ENCODE measurements at places on chromosomes 11 and 22.

- DNase-seq: no peak
Observed at GRCh38 chr11:117862019-117862725, 14.3 kb downstream of the FXYD6 start.

DNA sequence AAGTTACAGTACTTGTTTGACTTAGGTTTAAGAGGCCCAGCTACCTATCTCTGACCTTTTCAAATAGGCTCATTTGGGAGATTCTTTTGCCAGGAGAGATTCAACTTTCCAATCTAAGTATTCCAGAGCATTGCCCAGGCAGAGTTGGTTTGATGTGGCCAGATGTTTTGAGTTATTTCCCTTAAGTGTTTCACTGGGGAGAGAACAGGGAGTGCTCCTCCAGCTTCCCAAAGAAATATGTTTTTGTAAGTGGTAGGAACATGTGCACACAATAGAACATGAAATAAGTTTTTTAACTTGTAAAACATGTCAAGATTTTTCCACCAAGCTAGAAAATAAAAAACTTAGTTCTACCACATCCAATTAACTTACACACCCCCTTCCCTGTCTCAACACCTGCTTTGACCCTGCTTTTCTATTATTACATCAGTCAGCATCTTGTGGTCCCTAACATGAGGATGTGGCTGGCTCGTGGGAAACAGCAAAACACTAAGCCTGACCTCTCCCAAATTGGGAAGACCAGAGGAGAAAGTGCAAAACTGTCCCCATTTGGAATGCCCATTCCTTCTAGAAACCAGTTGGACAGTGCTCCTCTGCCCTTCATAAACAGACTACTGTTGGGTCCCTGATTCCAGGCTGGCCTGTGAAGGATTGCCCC, 70.4 kb upstream of the RASSF10 start:
- no peak for DNase-seq

- no peak for DNase-seq
Observed at GRCh38 chr11:35579557-35580396, 38.5 kb upstream of the FJX1 start.

GRCh38 chr22:19412478-19412877, 19.1 kb downstream of the HIRA start:
- no peak for DNase-seq

- no peak for DNase-seq
Observed at GRCh38 chr11:87187930-87188329, 150.2 kb downstream of the TMEM135 start.

- no peak for DNase-seq
Observed at GRCh38 chr11:35412285-35412684, 7.1 kb downstream of the SLC1A2 start.

DNA sequence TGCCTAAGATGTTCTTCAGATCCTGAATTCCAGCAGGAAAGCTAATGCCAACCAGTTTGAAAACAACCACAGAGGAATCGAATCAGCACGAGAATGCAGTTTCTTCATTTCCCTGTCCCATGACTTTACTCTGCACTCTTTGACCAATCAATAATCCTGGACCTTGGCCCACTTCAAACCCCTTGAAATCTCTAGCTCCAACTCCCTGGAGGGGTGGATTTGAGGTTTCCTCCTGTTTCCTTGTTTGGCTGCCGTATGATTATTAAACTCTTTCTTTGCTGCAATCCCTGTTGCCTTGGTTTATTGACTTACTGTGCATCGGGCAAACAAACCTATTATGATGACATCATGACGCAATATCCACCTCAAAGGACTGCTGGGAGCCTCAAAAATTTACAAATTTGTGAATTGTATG, 109.3 kb downstream of the FBXO7 start:
- DNase-seq: no peak

GRCh38 chr22:45341498-45341897, 31.8 kb downstream of the FAM118A start:
- DNase-seq: peak; percentile 68

DNA sequence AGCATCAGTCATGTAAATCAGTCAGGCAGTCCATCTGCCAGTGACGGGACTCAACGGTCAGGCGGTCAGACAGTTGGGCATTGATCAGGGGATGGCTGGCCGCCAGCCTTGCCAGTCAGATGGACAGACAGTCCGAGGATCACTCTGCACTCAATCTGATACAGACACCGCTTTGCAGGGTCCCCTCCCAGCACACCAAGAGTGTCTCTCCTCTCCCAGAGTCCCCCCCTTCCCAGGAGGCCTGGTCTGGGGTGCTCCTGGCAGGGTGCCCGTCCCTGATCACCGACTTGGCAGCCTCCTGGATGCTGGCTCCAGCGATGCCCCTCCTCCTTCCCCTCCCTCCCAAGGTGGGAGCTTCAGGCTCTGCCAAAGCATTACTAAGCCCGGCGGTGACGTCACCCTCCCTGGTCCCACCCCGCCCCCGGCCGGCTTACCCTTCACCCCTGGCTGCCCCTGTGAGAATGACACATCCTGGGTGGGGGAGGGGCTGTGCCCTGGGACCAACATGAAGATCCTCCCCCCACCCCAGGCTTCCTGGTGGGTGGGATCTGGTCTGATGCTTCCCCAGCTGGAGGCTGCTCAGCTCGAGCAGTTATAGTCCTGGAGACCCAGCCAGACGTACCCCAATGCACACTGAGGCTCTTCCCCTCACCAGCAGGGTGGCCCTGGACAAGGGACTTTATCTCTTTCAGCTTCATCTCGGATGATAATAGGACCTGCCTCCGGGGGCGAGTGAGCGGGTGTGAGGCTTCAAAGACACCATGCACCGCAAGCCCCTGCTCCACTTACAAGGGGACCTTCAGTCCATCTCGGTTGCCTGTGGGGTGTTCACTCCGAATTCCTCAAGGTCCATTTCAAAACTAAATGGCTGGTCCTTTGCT, 69.2 kb downstream of the CD82 start:
- no peak for DNase-seq

All from CD4-positive, alpha-beta T cell (primary cell).